SK-MEL-5 (cell line): ENCODE measurements at places on chromosomes 4 and X. TPM values are rescaled to one million over a fixed set of nuclear protein-coding genes. Genes with fewer than 3 reads are reported as not detected.

GRCh38 chrX:9102956-9103355 is 69.0 kb upstream of the FAM9B start:
- no peak for DNase-seq

- peak; percentile 55 for DNase-seq
Observed at GRCh38 chr4:184534511-184535391, 60.4 kb upstream of the IRF2 start.

GRCh38 chr4:100591161-100591876 is 73.5 kb upstream of the EMCN start:
- DNase-seq: no peak

- no peak for DNase-seq
Observed at GRCh38 chr4:152458801-152459302, 77.0 kb downstream of the FBXW7 start.

- no peak for DNase-seq
Observed at GRCh38 chr4:112926819-112927218, 122.6 kb upstream of the ANK2 start.

DNA sequence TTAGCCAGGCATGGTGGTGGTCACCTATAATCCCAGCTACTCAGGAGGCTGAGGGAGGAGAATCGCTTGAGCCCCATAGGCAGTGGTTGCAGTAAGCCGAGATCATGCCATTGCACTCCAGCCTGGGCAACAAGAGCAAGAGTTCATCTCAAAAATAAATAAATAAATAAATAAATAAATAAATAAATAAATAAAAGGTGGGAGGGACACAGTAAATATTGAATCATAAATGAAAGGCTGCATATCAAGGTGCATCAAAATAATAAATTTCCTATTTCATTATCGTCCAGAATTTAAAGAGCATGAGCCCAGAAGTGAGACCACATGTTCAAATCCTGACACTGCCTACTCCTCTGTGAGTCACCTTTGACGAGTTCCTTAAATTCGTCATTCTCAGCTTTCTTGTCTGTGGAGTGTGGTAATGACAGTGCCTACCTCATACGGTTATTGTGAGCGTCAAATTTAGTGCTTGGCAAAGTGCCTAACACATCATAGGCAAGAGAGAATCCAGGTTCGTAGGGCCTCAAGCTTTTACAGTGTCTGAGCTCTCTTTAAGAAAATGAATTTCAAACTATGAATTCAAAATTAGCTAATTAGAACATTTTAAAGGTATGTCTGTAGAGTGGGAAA is 49.9 kb downstream of the IL15 start:
- DNase-seq: no peak

The SPANXN3 gene
- not detected in 2 replicates for total RNA-seq

The SLITRK2 gene
- 0.69 and 1.1 TPM in 2 replicates for total RNA-seq

The ZFYVE28 gene
- 2.6 and 3.1 TPM in 2 replicates for total RNA-seq
